ENCODE measurements at places on chromosomes 6 and 20. TPM values are rescaled to one million over a fixed set of nuclear protein-coding genes. Genes with fewer than 3 reads are reported as not detected.

Gene SLC17A3
- total RNA-seq = 1.2 TPM

Gene SEMG1
- total RNA-seq = not detected

Gene LBP
- 1.4 TPM for total RNA-seq

Gene NR2E1
- total RNA-seq = 0.05 TPM

Gene MAP7
- total RNA-seq = 19.0 TPM

Gene NOX3
- not detected for total RNA-seq

Gene TREM1
- 0.33 TPM for total RNA-seq

Gene TMC2
- total RNA-seq = not detected

Gene IL20RA
- total RNA-seq = not detected

Gene TBXT
- total RNA-seq = not detected

Gene BAK1
- total RNA-seq = 46.0 TPM

Gene CYP24A1
- total RNA-seq = 76.0 TPM

Gene TCP11
- total RNA-seq = not detected

Gene SLC44A4
- total RNA-seq = not detected

Gene ARMH2
- not detected for total RNA-seq

Gene SIRPA
- 20.9 TPM for total RNA-seq

Gene CLPSL2
- 0.53 TPM for total RNA-seq

Gene LPA
- total RNA-seq = 0.10 TPM

Gene NT5DC1
- total RNA-seq = 26.8 TPM

Gene SLC35D3
- not detected for total RNA-seq

Gene SCRT2
- not detected for total RNA-seq

Gene EPHA7
- 0.03 TPM for total RNA-seq

Gene CRIP3
- total RNA-seq = 0.27 TPM

Gene TINAG
- not detected for total RNA-seq

Gene SLC17A2
- not detected for total RNA-seq

Gene CGA
- 0.58 TPM for total RNA-seq

Gene HAO1
- not detected for total RNA-seq

Gene IMPG1
- not detected for total RNA-seq

Gene BNIP5
- 0.02 TPM for total RNA-seq

Gene CASS4
- total RNA-seq = not detected

Gene SDC4
- total RNA-seq = 111 TPM

Gene RBBP8NL
- 0.91 TPM for total RNA-seq

Gene ELOVL4
- 1.7 TPM for total RNA-seq

Gene MAVS
- 18.4 TPM for total RNA-seq

Gene GSTA2
- total RNA-seq = not detected

Gene GSTA3
- not detected for total RNA-seq

Gene PHF1
- 16.6 TPM for total RNA-seq

Gene TEAD3
- total RNA-seq = 7.3 TPM

Gene RNF39
- total RNA-seq = 0.05 TPM

Gene ZSCAN23
- total RNA-seq = not detected

Gene PROKR2
- not detected for total RNA-seq

Gene HLA-DOA
- total RNA-seq = not detected

Data from A549 treated with AZD2906 at 1 μM for 4 hours (cell line).